Glomerular endothelial cell (primary cell): ENCODE measurements at places on chromosomes 6 and 20. TPM values are rescaled to one million over a fixed set of nuclear protein-coding genes. Genes with fewer than 3 reads are reported as not detected.

DNA sequence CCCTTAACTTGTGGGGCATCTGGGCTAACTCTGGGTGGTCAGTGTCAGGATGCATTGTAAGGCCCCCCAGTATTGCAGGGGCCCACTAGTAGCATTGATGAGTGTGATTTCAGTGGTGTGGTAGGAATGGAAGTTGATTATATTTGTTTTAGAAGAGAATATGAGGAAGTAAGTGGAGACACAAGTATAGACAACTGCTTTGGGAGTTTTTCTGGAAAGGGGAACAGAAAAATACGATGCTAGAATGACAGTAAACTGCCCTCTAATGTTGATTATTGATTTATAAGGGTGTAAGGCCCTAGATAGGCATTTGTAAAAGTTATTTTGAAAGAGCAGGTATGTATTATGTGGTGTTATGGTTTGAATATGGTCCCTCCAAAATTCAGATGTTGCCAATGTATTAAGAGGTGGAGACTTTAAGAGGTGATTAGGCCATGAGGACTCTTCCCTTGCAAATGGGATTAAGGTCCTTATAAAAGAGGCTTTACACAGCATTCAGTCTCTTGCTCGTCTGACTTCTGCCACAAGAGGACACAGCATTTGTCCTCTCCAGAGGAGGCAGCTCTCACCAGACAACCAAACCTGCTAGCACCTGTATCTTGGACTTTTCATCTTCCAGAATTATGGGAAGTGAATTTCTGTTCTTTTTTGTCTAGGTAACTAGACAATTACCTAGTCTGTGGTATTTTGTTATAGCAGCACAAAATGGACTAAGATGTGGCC is 135.9 kb upstream of the DTNBP1 start:
- DNase-seq, result no peak

Gene MLIP
- 0.58 and 2.9 TPM in 2 replicates for total RNA-seq

- no peak for DNase-seq
These were observed 41.2 kb upstream of the PROKR2 start for GRCh38 chr20:5357946-5358345.

- no peak for DNase-seq
These were observed 588.4 kb upstream of the CITED2 start for GRCh38 chr6:139962654-139963347.

DNA sequence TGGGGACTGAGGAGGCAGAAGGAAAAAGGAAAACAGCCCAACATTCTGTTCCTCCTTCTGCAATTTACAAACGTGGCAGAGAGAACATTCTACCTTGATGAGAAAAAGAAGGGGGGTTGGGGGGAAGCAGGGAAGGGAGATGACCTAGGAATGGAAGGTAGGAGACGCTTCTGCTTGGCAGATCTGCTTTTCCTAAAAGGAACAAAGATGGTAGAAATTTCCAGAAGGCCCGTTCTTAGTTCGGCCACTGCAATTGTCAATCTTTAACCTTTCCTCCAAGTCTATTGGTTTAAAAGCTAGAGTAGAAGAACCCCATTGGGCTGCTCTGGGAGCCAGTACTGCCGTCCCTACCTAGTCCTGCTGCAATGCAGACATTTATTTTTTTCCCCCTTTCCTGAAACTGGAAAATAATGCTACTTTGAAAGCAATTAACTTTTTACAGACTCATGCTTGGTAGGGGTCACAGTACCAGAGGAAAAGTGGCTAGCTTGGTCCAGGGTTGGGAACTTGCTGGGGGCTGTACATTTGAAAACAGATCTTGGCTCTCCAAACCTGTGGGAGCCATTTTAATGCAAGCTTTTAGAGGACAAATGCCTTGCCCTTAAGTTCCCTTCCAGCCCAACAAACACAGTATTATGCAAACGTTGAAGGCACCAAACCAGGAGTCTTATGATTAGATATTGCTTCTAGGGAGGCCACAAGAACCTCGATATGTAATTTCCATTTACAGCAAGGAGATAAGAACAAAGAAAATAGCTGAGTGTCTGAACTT is 2.6 kb downstream of the ZMYND8 start:
- no peak for DNase-seq

GRCh38 chr20:3222635-3223600 is 13.6 kb downstream of the ITPA start:
- DNase-seq, result no peak

DNA sequence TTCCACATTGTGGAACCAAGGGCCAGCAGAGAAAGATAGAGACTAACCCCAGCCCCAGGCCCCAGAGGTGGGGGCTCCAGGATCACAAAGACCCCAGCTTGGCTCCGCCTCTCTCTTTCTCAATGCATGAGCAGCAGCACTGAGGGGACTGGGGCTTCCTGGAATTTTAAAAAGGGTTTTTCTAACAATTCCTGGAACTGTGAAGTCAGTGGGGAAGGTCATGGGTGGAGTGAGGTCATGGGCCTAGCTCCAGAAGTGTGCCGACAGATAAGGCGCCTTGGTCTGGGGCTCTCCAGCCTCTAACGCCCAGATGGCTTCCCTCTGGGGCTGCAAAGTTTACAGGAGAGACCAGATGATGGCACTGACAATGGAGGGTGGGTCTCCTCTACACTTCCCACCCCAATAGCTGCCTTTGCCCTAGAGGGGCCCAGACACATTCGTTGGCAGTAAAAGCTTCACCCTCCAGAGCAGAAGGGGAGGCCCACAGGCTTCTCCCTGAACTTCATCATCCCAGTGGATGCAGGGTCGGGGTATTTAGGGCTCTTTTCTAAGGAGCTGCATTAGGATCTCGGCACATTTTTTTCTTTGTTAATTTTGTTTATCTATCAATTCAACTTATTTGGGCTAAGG is 46.9 kb upstream of the CD93 start:
- DNase-seq, result no peak

Gene CD109
- 85.1 and 100 TPM in 2 replicates for total RNA-seq

- no peak for DNase-seq
These were observed 40.3 kb downstream of the FYN start for GRCh38 chr6:111832833-111833418.

DNA sequence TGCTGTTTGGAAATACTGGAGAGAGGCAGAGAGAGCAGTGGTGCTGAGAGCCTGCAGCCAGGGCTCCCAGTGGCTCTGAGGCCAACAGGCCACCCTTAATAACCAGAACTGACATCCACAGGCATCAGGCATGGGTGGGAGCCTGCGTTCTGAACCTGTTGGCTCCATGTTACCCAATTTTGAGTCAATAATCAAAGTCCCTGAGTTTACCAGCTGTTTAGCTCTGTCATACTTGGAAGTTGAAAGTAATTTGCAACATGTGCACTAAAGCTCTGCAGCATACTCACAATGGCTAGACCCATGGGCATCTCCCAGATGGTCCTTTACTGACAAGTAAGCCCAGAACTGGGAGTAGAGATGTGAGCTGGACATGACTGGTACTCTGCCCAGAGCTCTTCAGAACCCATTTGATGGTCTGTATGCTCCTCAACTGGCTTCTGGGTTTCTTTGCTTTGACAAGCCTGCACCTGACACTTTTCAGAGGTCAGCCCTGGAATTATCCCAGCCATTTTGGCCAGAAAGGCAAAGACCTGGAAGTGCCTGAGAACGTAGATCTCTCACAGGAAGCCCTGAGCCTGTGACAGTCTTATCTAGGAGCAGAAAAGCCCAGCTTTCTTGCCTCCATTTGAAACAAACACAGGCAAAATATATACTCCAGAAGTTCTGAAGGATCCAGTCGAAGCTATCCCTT is 122.4 kb upstream of the CITED2 start:
- DNase-seq, result no peak

Gene PRDM1
- 3.8 and 11.7 TPM in 2 replicates for total RNA-seq

- no peak for DNase-seq
These were observed 74.6 kb upstream of the THBS2 start for GRCh38 chr6:169328112-169328801.

DNA sequence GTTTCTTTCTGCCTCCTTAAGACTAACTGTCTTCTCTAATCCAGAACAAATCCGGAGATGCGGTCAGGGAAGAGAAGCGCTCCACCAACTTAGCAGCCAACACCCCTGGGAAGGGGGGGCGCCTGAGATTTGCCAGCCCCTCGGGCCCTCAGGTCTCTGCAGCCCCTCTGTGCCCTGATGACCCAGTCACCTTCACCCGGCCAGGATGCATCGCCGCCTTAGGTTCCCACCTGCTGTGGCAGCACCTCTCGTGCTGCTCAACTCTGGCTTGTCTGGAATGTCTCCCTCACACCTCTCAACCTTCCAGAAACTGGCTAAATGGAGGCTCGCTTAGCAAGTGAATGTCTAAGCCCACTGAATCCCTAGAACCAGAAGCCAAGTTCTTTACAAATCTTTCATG is 28.0 kb upstream of the AAR2 start:
- DNase-seq, result no peak

Gene MCCD1
- not detected in 2 replicates for total RNA-seq

Gene EFHC1
- total RNA-seq, result 16.0 and 16.2 TPM in 2 replicates

Gene BPIFB2
- total RNA-seq, result not detected in 2 replicates

Gene CST7
- total RNA-seq, result not detected in 2 replicates

GRCh38 chr6:82783587-82784236 is 281.9 kb downstream of the UBE3D start:
- no peak for DNase-seq

GRCh38 chr6:159899994-159900745 is 9.4 kb downstream of the MAS1 start:
- DNase-seq, result no peak

DNA sequence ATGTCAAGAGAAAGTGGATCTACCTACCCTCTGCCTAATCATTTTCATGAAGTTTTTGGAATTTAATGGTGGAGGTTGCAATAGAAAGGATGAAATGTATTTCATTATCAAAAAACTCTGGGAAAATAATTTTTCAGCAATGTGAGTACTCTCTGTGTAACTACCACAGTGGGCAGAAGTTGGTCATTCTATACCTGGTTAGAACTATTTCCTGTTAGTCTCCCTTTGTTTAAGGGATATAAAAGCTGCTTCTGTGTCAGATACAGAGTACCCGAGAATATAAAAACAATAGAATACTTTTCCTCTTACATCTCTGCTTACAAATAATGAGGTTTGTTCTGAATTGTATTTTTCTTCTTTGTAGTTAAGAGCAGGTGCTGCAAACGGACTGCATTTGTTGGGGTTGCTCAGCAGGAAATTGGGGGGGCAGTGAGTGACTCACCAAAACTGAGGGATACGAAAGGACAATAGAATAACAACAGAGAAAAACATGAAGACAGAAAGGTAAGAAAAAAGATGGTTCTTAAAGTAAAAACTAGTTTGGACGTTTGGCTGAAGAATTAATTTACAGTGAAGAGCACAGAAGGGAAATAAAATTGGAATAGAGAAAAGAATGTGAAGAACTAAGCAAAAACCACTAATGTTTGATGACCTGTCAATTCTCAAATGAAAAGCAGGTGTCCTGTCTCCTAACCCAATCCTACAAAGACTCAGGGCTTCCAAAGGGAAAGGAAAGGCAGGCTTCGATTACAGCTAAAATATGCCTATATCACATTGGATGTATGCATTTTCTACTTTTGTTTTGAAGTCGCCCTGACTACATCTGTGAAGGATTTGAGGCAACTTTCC is 703.1 kb downstream of the RFPL4B start:
- no peak for DNase-seq

DNA sequence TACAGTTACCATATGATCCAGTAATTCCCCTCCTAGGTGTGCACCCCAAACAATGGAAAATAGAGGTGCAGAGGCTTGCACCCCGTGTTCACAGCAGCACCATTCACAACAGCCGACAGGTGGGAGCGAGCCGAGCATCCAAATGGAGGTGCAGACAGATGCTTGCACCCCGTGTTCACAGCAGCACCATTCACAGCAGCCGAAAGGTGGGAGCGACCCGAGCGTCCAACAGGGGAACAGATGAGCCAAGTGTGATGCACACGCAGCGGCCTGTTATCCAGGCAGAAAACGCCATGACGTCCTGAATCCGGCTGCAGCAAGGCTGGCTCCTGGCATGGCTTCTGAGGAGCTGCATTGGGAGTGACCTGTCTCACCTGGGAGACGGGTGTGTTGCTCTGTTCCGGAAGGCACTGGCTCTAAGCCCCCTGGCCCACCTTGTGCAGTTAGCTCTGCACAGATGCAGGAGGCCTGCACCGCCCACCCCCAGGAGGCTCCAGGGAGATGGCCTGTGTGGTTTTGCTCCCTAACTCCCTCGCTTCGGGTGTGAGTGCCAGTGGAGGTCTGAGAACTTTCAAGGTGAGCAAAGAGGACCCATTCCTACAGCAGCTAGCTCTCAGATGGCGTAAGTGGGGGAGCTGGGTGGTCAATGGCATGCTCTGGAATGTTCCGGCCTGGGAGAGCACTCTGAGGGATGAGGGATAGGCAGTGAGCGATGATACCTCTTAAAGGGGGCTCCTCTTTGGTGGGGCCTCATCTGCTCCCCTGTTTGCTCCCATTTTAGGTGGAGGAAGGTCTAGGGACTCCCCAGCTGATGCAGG is 47.8 kb upstream of the FRMD1 start:
- DNase-seq, result no peak

- no peak for DNase-seq
These were observed 119.5 kb downstream of the SCAF8 start for GRCh38 chr6:154852687-154853086.

DNA sequence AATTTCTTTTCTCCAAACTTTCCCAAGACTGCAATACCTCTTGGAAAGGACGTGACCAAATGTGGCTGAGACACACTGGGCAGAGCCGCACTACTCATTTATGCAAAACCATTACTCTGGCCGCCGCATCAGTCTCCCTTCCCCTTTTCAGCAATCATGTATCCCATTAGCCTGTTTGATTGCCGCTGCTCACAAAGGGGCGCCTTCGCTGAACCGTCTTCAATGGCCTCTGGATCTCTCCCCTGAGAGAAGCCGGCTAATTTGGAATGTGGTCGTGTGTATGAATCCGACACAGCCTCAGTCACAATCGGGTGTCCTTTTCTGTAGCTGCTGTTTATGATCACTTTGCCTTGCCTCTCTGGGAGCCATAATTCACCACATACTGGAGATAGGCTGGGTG is 361.1 kb downstream of the ZFAND3 start:
- DNase-seq, result no peak

Gene ELOVL2
- total RNA-seq, result not detected in 2 replicates

Gene CD40
- total RNA-seq, result 9.3 and 14.0 TPM in 2 replicates

DNA sequence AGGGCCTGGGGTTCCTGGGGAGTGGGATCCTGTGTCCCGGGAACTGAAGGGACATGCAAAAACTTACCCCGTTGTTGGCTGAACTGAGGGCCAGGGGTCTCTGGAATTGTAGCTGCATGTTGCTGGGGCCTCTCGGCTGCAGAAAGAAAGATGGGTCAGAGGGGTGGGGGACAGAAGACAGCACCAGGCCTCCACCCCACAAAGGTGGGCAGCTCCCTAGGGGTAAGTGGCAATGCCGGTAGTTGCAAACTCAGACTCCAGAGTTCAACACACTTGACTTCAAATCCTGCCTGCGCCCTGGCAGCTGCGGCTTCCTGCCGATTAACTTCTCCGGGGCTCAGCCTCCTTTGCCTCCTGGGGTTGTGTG is 4.8 kb downstream of the ZBP1 start:
- no peak for DNase-seq

Gene TRMT11
- 7.7 and 10.3 TPM in 2 replicates for total RNA-seq

GRCh38 chr20:40294175-40294574 is 394.9 kb downstream of the MAFB start:
- no peak for DNase-seq

- DNase-seq, result no peak
These were observed at the start of gene MPIG6B for GRCh38 chr6:31723245-31723979. MPIG6B (plus strand) TSS chr6:31723373; CDS start chr6:31723384, 11 bp downstream.
